Amniotic epithelial cell (primary cell): ENCODE measurements at places on chromosomes 4 and X.

DNA sequence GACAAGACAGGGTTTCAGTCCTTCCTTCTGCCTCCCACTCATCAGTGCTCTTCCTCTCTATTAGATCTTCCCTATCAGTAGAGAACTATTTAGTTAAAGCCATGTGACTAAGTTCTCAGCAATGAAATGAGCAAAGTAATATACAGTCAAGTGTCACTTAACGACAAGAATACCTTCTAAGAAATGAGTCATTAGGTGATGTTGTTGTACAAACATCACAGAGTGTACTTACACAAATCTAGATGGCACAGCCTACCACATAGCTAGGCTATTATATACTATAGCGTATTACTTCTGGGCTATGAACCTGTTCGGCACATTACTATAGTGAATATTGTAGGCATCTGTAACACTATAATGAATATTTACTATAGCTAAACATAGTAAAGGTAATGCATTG lies 71.3 kb downstream of the POU4F2 start:
- no peak for DNase-seq

- DNase-seq = peak; percentile 29
Measured at GRCh38 chrX:132086672-132087071, 41.1 kb downstream of the FRMD7 start.

DNA sequence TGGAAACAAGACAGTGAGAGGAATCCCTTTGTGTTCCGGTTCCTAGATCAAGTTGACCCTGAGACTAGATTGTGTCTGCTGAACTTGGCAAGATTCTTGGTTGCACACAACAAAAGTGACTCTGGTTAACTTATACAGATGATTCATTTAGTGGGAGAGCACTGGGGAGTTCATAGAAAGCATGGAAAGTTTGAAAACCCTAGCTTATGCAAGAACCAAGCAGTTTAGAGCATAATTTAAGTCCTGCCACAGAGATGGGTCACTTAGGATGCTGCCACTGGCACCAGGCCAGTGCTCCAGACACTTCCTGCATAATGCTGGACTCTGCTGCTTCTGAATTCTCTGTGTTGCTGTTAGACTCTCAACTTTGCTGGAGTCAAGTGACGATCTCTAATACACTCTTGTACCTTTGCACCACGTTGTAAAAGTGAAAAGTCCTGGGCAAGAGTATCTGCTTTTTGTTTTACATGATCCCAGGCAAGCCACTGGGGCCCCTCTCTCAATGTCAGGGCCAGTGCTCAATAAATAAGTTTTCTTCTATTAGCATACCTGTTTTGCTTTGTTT lies 12.7 kb upstream of the DCUN1D4 start:
- peak; percentile 42 for DNase-seq

DNA sequence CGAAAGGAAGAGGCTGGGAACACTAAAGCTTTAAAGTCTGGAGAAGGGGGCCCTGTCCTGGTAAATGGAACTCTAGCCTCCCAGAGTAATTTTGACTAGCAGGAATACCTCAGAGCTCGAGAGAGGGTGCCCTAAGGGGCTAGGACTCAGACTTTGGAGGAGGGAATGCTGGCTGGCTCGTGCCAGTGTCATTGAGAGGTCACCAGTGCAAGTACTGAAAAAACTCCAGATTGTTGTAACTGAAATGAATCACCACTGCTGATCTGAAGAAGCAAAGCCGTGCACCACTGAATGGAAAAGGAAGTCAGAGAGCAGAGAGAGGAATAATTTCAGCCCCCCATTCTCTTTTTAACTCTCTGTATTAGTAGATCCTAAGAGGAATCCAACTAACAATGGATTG lies 690.2 kb downstream of the FAT4 start:
- peak; percentile 56 for DNase-seq
